ENCODE measurements at places on chromosomes 12 and 14. TPM values are rescaled to one million over a fixed set of nuclear protein-coding genes. Genes with fewer than 3 reads are reported as not detected.

GRCh38 chr14:99157676-99158075 is 114.3 kb downstream of the BCL11B start:
- no peaks in the 10 kb centered on the region for H3K36me3 ChIP-seq
- no peak overlapping the region for H3K27ac ChIP-seq
- DNase-seq, result no peak
- H3K27me3 ChIP-seq, result no peaks in the 10 kb centered on the region

DNA sequence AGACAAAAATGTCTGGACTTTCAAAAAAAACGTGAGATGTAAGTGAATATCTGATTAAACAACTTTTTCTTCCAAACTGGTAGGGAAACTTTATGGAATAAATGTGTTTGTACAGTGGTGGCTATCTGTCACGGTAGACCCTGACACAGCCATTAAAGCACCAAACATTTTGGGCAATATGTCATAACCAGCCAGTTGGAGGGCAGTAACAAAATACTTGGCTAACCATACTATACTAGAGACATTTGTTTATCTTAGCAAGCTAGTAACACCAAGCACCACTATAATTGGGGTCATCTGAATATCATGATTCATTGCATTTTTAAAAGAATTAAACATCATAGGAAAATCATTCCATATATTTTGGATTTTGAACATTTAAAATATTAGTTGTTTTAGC is 6.0 kb upstream of the MYF6 start:
- no peaks in the 10 kb centered on the region for H3K27me3 ChIP-seq
- DNase-seq, result no peak
- no peak overlapping the region for H3K27ac ChIP-seq
- no peaks in the 10 kb centered on the region for H3K4me1 ChIP-seq
- H3K36me3 ChIP-seq, result no peaks in the 10 kb centered on the region

DNA sequence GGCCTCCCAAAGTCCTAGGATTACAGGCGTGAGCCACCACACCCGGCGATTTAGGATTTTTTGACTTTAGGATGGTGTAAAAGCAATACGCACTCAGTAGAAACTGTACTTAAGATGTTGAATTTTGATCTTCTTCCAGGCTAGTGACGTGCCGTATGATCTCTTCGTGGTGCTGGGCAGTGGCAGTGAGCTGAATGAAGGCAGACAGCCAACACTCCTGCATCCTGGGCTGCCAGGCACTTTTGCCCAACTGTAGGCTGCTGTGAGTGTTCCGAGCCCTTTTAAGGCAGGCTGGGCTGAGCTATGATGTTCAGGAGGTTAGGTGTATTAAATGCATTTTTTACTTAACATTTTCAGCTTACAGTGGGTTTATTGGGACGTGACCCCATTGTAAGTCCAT is 21.3 kb downstream of the IL31 start:
- no peak overlapping the region for H3K27ac ChIP-seq
- H3K4me1 ChIP-seq, result no peaks in the 10 kb centered on the region
- H3K4me3 ChIP-seq, result no peak overlapping the region
- H3K36me3 ChIP-seq, result no peaks in the 10 kb centered on the region
- no peaks in the 10 kb centered on the region for H3K27me3 ChIP-seq

- H3K27ac ChIP-seq, result peak overlapping the region; percentile 90
- peaks cover 4% of the 10 kb centered on the region for H3K36me3 ChIP-seq
- peaks cover 4% of the 10 kb centered on the region for H3K4me1 ChIP-seq
These were observed 814 bp downstream of the RAB2B start for GRCh38 chr14:21475767-21476522.

DNA sequence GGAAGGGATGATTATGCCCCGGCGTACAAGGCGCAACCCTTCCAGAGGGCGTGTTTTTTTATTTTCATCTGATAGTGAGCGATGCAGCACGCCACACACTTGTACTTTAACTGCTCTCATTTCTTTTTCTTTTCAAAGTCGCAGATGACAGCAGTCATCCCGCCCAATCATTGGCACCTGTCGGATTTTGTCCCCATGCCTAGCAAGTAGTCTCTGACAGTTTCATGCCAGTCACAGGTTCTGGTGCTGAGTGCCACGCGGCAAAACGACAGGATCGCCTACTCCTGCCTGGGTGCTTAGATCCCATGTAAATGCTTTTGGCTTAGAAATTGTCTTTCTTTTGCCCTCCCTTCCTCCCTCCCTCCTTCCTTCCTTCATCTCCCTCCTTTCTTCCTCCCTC is 117.7 kb downstream of the GLT1D1 start:
- H3K27me3 ChIP-seq, result no peaks in the 10 kb centered on the region
- H3K4me1 ChIP-seq, result no peaks in the 10 kb centered on the region
- DNase-seq, result no peak
- H3K36me3 ChIP-seq, result no peaks in the 10 kb centered on the region
- H3K27ac ChIP-seq, result no peak overlapping the region

DNA sequence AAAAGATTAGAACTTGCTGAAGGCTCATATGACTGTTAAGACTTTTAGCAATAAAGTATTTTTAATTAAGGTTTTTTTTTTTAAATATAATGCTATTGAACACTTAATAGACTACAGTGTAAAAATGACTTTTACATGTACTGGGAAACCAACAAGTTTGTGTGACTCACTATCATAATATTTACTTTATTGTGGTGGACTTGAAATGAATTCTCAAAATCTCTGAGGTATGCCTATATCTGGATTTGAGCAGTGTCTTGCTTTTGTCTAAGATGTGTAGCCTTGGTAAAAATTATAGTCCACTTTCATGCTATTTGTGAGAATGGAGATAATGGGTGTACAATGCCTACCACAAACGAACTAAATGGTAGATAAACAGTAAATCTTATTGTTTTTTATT is 33.9 kb upstream of the NAV3 start:
- H3K36me3 ChIP-seq, result no peaks in the 10 kb centered on the region
- H3K27ac ChIP-seq, result no peak overlapping the region
- H3K27me3 ChIP-seq, result no peaks in the 10 kb centered on the region

GRCh38 chr12:47742253-47742825 is 16.3 kb downstream of the RAPGEF3 start:
- H3K4me3 ChIP-seq, result no peak overlapping the region
- peak; percentile 83 for DNase-seq
- no peaks in the 10 kb centered on the region for H3K4me1 ChIP-seq
- H3K27me3 ChIP-seq, result no peaks in the 10 kb centered on the region

DNA sequence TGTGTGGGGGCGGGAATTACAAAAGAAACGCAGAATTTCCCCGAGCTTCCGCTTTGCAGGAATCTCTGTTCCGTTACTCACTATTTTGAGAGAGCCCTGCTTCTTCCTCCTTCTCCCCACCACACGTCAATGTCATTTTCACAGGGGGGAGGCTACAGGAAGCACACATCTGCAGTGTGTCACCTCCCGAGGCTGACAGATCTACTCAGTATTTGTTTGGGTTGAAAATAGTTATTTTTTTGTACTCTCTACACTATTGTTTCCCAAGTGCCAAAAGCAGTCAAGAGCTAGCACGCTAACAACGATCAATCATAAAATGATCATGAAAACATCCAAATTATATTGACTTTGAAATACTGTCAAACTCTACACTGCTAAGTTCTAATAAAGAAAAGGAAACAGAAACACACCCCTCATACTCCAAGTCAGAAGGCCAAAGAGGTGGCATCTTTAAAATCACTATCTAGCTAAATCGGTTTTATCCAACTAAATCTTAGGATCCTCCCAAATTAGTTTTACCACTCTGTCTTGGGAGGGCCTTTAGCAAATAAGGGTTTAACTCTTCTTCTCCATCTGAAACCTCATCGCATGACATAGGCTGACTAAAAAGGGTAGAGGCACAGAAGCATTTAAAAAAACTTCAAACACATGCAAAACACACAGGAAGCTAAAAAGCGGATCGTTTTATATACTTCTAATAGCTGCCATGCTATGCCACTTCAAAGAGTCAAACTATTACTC is 51.8 kb downstream of the FOXN3 start:
- no peaks in the 10 kb centered on the region for H3K27me3 ChIP-seq
- no peak overlapping the region for H3K27ac ChIP-seq
- no peak overlapping the region for H3K4me3 ChIP-seq
- H3K36me3 ChIP-seq, result no peaks in the 10 kb centered on the region

- no peak for DNase-seq
- H3K27ac ChIP-seq, result no peak overlapping the region
- no peaks in the 10 kb centered on the region for H3K36me3 ChIP-seq
- H3K4me1 ChIP-seq, result no peaks in the 10 kb centered on the region
- no peaks in the 10 kb centered on the region for H3K27me3 ChIP-seq
- H3K4me3 ChIP-seq, result no peak overlapping the region
These were observed 188.9 kb upstream of the NTF3 start for GRCh38 chr12:5243014-5243413.

GRCh38 chr12:116068371-116068770 is 209.1 kb downstream of the MED13L start:
- no peak overlapping the region for H3K27ac ChIP-seq
- H3K4me1 ChIP-seq, result peaks cover 19% of the 10 kb centered on the region
- no peak for DNase-seq
- H3K4me3 ChIP-seq, result no peak overlapping the region

DNA sequence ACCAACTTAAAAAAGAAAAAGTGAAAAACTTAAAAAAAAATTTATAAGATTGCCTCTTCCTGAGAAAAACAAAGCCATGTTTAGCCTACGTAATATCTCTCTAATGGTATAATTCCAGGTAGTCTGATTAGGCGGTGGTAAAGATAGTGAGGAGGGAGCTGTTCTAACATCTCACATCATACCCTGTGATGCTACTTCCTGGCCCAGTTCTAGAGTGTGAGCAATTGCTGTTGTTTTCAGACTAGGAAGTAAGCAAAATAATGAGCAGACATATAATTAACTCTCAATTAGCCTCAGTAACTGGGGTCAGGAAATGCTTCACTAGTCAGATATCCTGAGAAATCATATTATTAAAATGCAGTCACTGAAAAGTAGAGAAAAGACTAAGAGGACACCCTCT is 113.9 kb downstream of the PHLDA1 start:
- H3K4me1 ChIP-seq, result no peaks in the 10 kb centered on the region
- H3K36me3 ChIP-seq, result no peaks in the 10 kb centered on the region
- no peak overlapping the region for H3K4me3 ChIP-seq
- H3K27ac ChIP-seq, result no peak overlapping the region
- DNase-seq, result no peak

GRCh38 chr12:49911213-49911605 is 7.5 kb upstream of the FAIM2 start:
- no peak overlapping the region for H3K27ac ChIP-seq
- no peaks in the 10 kb centered on the region for H3K36me3 ChIP-seq
- no peaks in the 10 kb centered on the region for H3K27me3 ChIP-seq
- H3K4me1 ChIP-seq, result no peaks in the 10 kb centered on the region
- no peak for DNase-seq

GRCh38 chr14:80381807-80382363 is 170.6 kb upstream of the DIO2 start:
- H3K36me3 ChIP-seq, result no peaks in the 10 kb centered on the region
- H3K27me3 ChIP-seq, result no peaks in the 10 kb centered on the region
- DNase-seq, result no peak
- no peaks in the 10 kb centered on the region for H3K4me1 ChIP-seq

GRCh38 chr14:26987744-26988363 is 390.0 kb upstream of the NOVA1 start:
- no peak overlapping the region for H3K4me3 ChIP-seq
- H3K4me1 ChIP-seq, result no peaks in the 10 kb centered on the region
- no peaks in the 10 kb centered on the region for H3K27me3 ChIP-seq
- no peaks in the 10 kb centered on the region for H3K36me3 ChIP-seq
- no peak overlapping the region for H3K27ac ChIP-seq

DNA sequence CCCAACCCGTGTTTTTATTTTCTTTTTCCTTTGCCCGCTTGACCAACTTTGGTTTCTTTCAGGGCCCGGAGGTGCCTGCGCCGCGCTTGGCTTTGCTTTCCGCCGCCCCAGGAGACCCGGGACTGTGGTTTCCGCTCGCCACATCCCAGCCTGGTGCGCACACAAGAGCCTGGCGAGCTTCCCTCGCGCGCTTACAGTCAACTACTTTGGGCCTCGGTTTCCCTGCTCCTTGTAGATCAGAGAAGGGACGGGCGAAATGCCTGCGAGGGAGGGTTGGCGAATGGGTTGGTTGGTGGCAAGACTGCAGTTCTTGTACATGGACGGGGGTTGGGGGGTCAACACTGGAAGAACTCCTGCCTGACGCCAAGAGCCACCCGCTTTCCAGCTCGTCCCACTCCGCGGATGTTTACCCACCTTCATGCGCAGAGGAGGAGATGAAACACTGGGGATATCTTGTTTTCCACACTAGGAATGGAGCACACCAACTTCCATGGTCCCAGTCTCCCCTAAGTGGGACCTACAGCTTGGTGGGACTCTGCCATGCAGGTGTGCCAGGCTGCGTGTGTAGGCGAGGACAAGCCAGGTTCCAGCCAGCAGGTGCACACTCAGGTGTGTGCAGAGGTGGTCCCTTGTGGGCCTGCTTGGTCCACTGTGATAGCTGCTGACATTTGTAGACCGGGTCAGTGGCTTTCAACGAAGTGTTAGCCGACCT is 16.6 kb upstream of the TBX3 start:
- no peak for DNase-seq
- H3K4me1 ChIP-seq, result no peaks in the 10 kb centered on the region
- no peak overlapping the region for H3K4me3 ChIP-seq

DNA sequence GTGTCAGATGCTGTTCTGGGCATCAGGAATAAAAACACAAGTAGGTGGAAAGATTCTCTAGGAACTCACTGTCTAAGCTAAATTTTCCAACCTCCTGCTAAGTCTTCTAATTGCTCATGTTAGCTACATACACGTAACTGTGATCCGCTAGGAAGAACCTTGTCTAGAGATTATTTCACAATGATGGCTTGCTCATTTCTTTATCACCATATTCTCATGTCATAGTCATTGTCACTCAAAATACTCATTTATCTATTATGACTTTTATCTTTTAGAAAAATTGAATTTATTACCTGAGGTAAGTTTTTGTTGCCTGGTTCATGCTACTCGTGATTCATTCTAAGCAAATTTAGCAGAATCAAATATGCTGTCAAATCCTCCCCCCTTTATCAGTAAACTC is 1402.4 kb upstream of the FLRT2 start:
- H3K36me3 ChIP-seq, result no peaks in the 10 kb centered on the region
- no peak overlapping the region for H3K4me3 ChIP-seq
- no peak overlapping the region for H3K27ac ChIP-seq

- no peak for DNase-seq
- H3K36me3 ChIP-seq, result no peaks in the 10 kb centered on the region
- H3K4me3 ChIP-seq, result no peak overlapping the region
- no peaks in the 10 kb centered on the region for H3K4me1 ChIP-seq
- H3K27ac ChIP-seq, result no peak overlapping the region
- no peaks in the 10 kb centered on the region for H3K27me3 ChIP-seq
These were observed 135.0 kb upstream of the LRIG3 start for GRCh38 chr12:59055204-59055860.

DNA sequence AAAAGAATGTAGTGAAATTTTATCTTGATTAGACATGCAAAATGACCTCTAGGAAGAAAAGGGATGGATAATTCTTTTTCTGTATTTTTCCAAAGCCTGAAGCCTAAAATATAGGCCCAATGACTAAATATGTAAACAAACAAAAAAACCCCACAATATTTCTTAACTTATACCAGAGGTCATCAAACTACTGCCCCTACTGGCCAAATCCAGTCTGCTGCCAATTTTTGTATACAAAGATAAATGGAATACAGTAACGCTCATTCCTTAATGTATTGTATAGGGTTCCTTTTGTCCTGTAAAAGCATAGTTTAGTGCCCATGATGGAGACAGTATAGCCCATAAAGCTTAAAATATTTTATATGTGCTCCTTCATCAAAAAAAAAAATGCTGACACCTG is 145.7 kb upstream of the ALG10 start:
- no peaks in the 10 kb centered on the region for H3K4me1 ChIP-seq
- no peak overlapping the region for H3K4me3 ChIP-seq
- no peak for DNase-seq
- H3K27me3 ChIP-seq, result no peaks in the 10 kb centered on the region
- no peak overlapping the region for H3K27ac ChIP-seq

Gene LRCOL1
- total RNA-seq, result not detected

Gene PTPRB
- 49.5 TPM for total RNA-seq

Gene NELL2
- total RNA-seq, result not detected

Gene ASCL1
- total RNA-seq, result not detected

Gene MVK
- 53.1 TPM for total RNA-seq

Data from ascending aorta (tissue), 2 donors.